ENCODE measurements at places on chromosomes 3 and 15.

- no peak for DNase-seq
These were observed 6.2 kb upstream of the NEDD4 start for GRCh38 chr15:55999658-56000057.

DNA sequence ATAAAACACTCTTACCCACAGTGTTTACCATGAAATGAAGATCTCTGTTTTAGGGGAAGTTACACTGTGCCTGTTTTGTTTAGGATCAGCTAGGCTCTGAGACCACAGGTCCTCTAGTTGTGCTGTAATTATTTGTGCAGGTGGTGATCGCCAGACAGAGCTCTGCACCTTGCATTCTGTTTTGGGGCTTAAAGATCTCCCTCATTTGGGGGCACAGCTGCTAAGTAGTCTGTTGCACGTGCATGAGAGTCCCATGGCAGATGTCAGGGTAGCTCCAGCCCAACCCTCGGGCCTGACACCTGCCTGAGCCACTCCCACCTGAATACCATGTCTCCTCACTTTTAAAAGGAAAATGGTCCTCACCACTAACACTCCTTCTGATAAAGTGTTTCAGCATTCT, 12.4 kb downstream of the C3orf20 start:
- DNase-seq = no peak

DNA sequence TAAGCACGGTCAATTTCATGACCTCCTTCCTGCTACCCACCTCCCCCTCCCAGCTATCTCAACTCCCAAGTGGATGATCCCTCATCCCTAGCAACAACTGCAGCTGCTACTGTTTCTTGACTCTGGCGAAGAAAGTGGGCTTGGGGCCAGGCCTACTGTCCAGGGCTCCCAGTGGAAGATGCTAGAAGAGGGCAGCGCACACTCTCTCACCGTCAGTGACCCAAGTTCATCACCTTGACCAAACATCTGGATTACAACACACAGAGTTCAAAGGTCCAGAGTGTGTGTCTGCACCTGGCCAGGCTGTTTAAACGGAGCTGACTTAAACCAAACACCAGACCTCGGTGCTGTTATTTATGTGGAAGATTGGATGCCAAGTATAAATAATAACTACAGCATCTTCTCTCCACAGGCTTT, 385.6 kb downstream of the SHQ1 start:
- DNase-seq = no peak

- DNase-seq = no peak
These were observed 226.9 kb downstream of the CACNA2D3 start for GRCh38 chr3:54349231-54349652.

- DNase-seq = no peak
These were observed 11.4 kb upstream of the HEG1 start for GRCh38 chr3:125067225-125067624.
